ENCODE measurements at places on chromosomes 6 and 20.

DNA sequence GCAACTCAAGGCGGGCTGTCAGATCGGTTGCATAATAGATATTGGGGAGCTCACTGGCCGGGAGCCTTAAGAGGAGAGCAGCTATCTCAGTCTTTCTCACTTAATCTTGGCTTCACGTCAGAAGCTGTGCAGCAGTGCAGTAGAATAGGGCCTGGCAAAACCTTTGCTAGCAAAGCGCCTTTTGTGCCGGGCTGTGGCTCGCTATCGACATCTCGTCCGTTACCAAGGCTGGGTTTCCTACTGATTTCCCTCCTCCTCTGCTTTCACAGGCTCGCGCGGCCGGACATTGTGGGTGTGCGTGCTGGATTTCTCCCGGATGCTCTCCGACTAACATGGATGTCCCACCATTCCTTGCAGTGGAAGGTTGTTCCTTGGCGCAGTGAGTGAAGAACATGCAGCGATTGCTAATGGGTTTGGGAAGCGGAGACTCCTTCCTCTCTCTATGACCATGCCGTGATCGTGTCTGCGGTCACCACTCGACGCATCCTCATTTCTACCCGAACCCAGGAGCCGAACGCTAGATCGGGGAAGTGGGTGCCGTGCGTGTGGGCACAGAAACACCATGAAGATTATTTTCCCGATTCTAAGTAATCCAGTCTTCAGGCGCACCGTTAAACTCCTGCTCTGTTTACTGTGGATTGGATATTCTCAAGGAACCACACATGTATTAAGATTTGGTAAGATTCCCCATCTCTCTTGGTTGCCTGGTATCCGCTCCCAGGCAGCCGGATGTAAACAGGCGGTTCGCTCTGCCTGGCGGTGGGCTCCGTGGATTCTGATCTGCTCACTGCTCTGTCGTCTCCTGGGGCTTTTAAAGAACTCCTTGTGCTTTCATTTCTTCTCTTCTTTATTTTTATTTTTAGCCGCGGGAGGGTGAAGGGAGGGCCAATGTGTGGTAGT, 5.5 kb downstream of the GRIK2 start:
- peak; percentile 37 for DNase-seq

DNA sequence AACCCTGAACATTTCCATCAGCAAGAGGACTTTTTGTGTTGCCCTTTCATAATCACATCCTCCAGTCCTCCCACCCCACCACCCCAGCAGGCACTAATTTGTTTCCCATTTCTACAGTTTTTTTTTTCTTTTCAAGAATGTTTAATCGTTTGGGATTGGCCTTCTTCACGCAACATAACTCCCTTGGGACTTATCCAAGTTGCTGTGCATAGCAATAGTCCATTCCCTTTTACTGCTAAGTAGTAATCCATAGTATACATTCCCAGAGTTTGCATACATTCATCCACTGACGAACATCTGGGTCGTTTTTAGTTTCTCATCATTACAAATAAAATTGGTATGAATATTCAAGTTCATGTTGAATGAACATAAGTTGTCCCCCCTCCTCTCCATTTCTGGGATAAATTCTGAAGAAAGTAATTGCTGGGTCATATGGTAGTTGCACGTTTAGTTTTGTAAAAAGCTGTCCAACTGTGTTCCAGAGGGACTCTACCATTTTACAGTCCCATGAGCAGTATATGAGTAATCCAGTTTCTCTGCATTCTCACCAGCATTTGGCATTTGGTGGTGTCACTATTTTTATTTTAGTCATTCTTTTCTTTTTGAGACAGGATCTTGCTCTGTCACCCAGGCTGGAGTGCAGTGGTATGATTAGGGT, 90.8 kb downstream of the DOK5 start:
- DNase-seq, result no peak

- DNase-seq, result no peak
These were observed 152.5 kb downstream of the IBTK start for GRCh38 chr6:82095091-82095490.

DNA sequence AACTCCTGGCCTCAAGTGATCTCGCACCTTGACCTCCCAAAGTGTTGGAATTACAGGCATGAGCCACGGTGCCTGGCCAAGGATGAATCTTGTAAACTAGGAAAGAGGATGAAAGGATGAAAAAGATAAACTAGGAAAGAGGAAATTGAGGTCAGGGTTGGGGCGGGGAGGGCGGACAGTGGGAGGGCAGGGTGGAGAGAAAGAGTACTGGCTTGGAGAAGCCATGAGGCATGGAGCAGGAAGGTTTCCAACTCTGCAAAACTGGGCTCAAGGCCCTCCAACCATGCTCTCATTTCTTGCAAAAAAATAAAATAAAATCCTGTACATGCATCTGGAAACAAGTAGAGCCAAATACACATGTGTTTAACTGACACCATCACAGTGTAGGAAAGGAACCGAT, 256.6 kb upstream of the SGK1 start:
- no peak for DNase-seq

DNA sequence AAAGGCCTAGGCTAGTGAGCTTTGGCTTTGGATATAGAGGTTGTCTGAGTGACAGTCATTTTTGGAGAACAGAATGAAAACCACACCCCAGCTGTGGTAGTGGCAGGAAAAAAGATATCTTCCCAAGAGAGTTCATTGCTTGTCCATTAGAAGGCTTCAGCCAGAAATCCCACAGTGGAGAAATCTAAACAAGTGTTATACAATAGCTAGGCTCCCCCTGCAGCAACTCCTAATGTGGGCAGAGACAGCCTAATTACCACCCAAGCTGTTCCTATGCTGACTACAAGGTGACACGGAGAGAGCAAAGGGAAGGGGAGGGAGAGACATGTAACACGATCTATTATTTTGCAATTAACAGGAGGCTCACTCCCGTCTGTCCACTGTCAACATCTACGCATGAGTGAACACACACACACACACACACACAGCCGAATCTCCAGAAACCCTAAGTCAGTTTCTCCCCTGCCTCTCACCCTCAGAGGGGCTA, 147.5 kb upstream of the TCF21 start:
- no peak for DNase-seq

Data from occipital lobe (tissue), 3 donors.